Stimulated activated CD4-positive, alpha-beta T cell treated with anti-CD3 and anti-CD28 coated beads, Interleukin-1b, Interleukin-23, amount 100 ng/mL, for 1 hour (primary cell): ENCODE measurements at places on chromosomes 4 and X.

DNA sequence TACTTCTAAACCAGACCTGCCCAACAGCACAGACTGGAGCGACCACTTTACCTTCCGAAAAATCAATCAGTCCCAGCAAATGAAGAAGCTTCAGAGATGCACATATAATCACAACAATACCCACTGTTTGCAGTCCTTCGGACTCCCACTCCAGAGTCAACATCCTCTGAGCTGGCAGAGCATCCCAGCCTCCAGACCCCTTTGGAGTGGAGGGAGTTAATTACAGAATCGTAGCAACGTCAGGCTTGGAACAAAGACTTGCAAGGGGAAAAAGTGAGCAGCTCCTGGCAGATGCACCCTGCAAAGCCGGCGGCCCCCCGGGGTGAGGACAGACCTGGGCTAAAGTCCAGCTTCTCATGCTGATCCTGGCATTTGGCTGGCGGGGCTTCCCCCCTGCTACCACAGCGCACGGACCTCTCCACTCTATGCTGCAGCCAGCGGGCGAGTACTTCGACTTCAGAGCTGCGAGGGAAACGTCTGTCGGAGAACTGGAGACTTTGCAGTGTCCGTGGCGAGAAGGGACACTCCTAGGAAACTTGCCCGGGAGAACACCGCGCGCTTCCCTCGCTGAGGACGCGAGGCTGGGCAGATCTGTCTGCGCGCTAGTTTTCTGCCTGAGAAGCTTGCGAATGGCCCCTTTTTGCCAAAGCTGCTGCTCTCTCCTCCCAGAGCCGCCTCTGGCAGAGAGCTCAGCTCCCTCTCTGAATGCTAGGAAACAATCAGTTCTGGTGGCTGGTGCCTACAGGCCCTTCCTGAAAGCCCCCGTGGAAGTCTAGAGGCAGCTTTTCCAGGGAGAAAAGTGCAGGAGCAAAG lies 283.7 kb downstream of the PACRGL start:
- DNase-seq = no peak

GRCh38 chr4:13203101-13203500 lies 281.0 kb downstream of the RAB28 start:
- DNase-seq = no peak

DNA sequence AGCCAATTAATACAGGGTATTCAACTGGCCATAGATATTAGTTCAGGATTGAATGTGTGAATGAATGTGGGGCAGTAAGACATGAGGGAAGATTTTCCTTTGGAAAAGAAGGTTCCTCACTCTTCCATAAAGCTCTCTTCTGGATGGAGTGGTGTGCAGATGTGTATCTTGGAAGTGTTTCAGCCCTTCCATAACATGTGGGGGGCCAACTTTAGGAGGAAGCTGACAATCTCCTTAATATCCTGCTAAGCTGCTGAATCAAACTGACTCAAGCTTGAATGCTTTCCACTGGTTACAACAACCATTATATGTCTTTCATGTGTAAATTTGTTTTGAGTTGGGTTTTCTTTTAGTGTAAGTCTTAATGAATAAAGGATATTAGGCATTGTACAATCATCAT lies 40.3 kb downstream of the FANCB start:
- DNase-seq = no peak

DNA sequence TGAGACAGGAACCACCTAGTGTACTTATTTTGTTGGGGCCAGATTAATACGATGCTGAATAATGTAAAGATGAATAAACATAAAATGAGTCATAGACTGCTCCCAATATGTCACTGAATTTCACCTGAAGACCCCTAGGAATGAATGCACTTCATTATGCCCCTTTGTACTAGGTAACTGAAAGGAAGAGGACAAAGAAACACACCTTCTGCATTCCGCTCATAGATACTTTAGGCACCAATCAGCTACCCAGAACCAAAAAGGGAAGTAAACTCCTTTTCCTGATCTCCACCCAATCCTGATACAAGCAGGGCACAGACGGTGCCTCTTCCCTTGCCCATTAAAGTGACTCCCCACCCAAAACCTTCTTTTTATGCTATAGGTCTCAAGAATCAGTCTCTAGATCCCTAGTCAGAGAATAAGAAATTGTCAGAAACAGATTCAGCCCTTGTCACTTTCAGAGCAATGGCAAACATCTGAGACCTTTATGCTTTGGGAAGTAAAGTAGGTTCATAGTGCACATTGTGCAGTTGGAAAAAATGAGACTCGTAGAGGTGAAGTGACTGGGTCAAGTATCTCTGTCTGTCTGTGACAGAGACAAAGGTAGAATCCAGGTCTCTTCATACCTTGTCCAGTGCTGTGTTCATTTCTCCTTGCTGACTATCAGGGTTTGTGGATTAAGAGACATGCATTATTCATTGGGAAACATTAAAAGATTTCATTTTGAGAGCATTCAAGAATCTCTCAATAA lies 2.3 kb downstream of the GPR174 start:
- DNase-seq = no peak

- DNase-seq = no peak
Measured at GRCh38 chr4:4721636-4722035, 137.8 kb upstream of the MSX1 start.

- DNase-seq = no peak
Measured at GRCh38 chr4:153683763-153684181, 308 bp upstream of the TLR2 start.
